SJCRH30 (cell line): ENCODE measurements at places on chromosomes 7 and 10. TPM values are rescaled to one million over a fixed set of nuclear protein-coding genes. Genes with fewer than 3 reads are reported as not detected.

WAC gene
- total RNA-seq, result 121 and 142 TPM in 2 replicates

CASP7 gene
- total RNA-seq, result 35.4 and 38.1 TPM in 2 replicates

GALNT17 gene
- total RNA-seq, result not detected in 2 replicates

- no peak overlapping the region for H3K27ac ChIP-seq
- no peak overlapping the region for H3K4me3 ChIP-seq
- no peaks in the 10 kb centered on the region for H3K36me3 ChIP-seq
- H3K4me1 ChIP-seq, result no peaks in the 10 kb centered on the region
Measured at GRCh38 chr7:155808549-155809331, 3.5 kb downstream of the SHH start.
